ENCODE measurements at places on chromosomes 12 and 14.

DNA sequence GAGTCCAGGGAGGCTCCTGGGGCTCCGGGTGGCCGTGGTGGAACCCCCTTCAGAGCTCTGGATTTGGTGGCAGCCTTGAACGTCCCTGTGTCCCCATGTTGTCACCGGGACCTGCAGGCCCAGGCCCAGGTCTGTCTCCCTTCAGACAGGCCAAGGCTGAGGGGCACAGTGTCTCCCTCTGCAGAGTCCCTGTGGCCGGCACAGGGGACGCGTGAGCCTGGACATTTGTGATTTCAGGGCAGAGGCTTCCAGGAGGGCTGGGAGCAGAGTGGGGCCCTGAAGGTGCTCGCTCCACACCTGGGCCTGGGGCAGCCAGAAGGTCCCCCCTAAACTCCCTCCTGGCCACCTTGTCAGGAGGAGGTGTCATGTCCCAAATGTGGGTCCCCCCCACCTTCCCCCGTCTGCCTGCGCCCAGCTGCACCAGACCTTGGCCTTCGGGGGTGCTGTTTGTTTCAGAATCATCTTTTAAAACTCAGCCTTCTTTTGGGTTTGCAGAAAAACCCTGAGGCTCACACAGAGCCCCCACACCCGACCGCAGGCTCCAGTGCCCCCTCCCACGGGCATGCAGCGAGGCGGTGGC, 47.6 kb downstream of the KIF26A start:
- no peak for DNase-seq

DNA sequence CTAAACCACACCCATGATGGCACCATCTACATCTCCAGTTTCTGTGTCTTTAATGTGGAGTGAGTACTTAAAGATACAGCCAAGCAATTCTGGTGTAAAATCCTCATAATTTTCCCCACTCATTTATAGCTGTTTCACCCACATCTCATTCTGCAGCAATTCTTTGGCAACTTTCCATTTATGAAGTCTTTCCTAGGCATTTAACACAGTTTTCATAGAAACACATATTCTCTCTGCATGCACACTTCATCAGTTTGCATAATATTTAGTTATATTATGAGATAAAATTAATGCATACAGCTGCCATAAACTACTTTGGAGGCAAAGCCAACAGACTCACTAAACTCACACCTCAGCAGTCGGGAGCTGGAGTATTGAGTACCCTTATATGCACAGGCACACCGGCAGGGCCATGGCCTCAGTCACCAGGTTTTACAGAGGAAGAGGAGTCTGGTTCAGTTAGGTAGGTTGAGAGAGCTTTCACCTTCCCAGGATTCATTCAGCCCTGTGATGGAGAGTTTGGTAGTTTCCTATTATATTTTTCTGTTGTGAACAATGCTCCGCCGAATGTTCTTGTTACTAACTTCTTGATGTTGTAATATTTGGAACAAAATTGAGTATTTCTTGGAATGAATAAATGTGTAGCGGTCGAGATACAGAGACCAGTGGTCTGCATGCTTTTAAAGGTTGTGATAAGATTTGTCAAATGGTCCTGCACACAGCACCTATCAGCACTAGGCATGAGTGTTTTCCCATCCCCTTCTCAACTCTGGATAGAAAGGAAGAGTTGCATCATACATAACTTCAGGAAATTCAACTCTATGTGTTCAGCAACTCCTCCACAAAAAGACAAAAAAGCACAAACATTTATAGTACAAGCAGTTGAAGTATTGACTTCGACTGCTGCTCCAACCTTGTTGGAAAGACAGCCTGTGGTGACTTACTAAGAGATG, 123.5 kb downstream of the TTC8 start:
- no peak for DNase-seq

DNA sequence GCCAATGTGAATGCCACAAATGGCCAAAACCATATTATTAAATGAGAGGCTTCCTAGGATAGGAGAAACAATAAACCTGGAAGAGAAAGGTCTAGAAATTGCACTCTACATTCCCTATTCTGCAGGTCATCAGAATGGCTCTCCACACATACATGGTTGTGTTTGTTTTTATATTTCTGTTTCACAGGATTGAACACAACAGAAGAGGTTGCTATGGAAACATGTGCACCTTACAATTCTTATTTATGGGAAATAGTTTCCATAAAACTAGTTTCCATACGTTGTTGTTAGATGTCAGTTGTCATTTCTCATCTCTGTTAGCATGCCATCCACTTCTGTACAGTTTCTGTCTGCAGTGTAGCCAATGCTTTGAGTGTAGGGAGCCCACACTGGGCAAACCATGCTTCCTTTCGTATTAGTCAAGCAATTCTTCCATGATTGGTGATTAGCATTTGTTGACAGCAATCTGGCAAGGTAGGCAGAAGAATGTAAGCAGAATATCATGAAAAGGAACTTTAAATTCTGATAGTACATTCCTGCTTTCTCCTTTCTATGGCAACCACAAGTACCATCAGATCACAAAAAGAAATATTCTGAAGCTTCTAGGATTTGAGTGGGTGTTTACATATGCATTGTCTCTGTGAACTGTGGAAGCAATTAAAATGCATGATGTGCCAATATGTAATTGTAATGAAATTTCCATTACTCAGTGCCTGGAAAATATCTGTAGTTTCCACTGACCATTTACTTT, 141.6 kb upstream of the AVPR1A start:
- no peak for DNase-seq

GRCh38 chr12:127245437-127245836, 1021.5 kb upstream of the TMEM132C start:
- DNase-seq, result no peak

DNA sequence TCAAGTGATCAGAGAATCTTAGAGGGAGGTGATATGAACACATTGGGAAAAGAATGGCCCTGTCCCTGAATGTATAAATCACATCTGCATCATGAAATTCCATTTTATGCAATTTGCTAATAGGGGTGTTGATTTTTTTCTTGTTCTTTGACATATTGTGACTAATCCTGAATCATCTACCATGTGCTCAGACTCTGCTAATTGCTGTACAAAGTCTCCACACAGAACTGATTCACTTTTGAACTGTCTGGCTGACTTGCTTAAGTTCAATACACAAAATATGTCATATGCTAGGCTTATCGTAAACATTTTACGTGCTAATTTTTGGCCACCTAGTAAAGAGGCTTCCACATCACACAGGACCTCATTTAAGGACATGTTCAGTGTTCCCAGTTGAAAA, 2.6 kb downstream of the TMEM132D start:
- DNase-seq, result no peak

- DNase-seq, result no peak
These were observed 11.5 kb upstream of the TEX22 start for GRCh38 chr14:105386581-105387529.

- DNase-seq, result no peak
These were observed 136.5 kb upstream of the VRK1 start for GRCh38 chr14:96660667-96661066.

- no peak for DNase-seq
These were observed 253.8 kb upstream of the E2F7 start for GRCh38 chr12:77319166-77319565.

DNA sequence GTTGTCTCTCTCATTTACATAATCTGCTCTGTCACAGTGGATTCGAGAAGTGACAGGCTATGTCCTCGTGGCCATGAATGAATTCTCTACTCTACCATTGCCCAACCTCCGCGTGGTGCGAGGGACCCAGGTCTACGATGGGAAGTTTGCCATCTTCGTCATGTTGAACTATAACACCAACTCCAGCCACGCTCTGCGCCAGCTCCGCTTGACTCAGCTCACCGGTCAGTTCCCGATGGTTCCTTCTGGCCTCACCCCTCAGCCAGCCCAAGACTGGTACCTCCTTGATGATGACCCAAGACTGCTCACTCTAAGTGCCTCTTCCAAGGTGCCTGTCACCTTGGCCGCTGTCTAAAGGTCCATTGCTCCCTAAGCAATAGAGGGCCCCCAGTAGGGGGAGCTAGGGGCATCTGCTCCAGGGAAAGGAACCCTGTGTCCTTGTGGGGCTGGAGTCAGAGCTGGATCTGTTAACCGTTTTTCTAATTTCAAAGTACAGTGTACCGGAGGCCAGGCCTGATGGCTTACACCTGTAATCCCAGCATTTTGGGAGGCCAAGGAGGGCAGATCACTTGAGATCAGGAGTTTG, 5.1 kb downstream of the ERBB3 start:
- peak; percentile 14 for DNase-seq

GRCh38 chr12:11777451-11777850, 128.0 kb downstream of the ETV6 start:
- DNase-seq, result no peak

Data from NCI-H446 (cell line).